Activated naive CD8-positive, alpha-beta T cell treated with anti-CD3 and anti-CD28 coated beads, Interleukin-2, amount 10 ng/mL, durations not matched to agents 7 days and 5 days (primary cell): ENCODE measurements at places on chromosomes 7 and 10. TPM values are rescaled to one million over a fixed set of nuclear protein-coding genes. Genes with fewer than 3 reads are reported as not detected.
A peak's percentile ranks its signal among the peaks of the same experiment; 100 is the strongest.

DNA sequence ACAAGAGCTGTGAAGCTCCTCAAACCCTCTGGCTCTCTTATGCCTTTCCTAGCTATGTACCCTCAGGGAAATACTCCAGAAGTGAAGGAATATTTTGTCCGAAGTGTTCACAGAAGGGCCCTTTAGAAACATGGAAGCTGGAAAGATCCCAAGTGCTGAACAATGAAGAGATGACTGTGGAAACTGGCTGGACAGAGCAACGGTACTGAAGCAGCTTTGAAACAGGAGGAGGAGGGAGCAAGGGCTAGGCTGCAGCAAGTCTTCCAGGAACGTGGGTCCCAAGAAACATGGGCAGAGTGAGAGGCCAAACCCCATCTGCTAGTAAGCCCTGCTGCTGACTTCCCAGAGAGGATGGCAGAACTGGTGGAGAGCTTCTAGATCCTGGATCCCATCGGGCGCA, 3.0 kb upstream of the PSAP start:
- H3K4me3 ChIP-seq = no peak overlapping the region
- H3K27ac ChIP-seq = no peak overlapping the region
- H3K36me3 ChIP-seq = no peaks in the 10 kb centered on the region
- DNase-seq = no peak

GRCh38 chr7:106874076-106874475, 9.0 kb downstream of the PIK3CG start:
- no peak overlapping the region for H3K4me3 ChIP-seq
- peaks cover 75% of the 10 kb centered on the region for H3K36me3 ChIP-seq
- H3K4me1 ChIP-seq = peaks cover 56% of the 10 kb centered on the region
- DNase-seq = no peak
- H3K27me3 ChIP-seq = no peaks in the 10 kb centered on the region

DNA sequence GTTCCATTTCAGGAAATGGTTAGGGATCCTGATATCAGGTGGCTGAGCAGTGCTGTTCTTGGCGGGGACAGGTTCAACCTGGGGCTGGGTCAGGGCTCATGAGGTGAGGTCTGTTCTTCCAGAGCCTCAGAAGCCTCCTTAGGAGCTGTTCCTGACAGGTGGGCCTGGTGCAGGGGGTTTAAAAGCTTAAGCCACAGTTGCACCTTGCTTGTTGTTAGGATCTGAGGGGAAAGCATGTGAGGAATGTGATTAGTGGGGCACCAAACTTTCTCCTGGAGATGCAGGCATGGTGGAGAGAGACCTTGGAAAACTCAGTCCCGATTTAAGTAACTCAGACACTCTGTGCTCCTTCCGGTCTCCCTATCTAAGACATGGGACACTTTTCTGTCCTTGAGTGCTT, 18.7 kb upstream of the CRHR2 start:
- H3K36me3 ChIP-seq = no peaks in the 10 kb centered on the region
- H3K27me3 ChIP-seq = peaks cover 7% of the 10 kb centered on the region
- H3K27ac ChIP-seq = no peak overlapping the region
- peaks cover 5% of the 10 kb centered on the region for H3K4me1 ChIP-seq
- H3K4me3 ChIP-seq = no peak overlapping the region

- H3K27ac ChIP-seq = peak overlapping the region; percentile 79
- H3K27me3 ChIP-seq = no peaks in the 10 kb centered on the region
- peak overlapping the region; percentile 47 for H3K4me3 ChIP-seq
These were observed 1.5 kb downstream of the CALHM1 start for GRCh38 chr10:103457176-103457712.

GRCh38 chr7:2475678-2476015, 551 bp downstream of the GRIFIN start:
- H3K4me3 ChIP-seq = no peak overlapping the region
- DNase-seq = no peak
- H3K27ac ChIP-seq = no peak overlapping the region

- peak overlapping the region; percentile 67 for H3K27ac ChIP-seq
- peak; percentile 31 for DNase-seq
- peaks cover 3% of the 10 kb centered on the region for H3K36me3 ChIP-seq
- peaks cover 9% of the 10 kb centered on the region for H3K4me1 ChIP-seq
- H3K4me3 ChIP-seq = peak overlapping the region; percentile 50
These were observed 1.8 kb downstream of the HOXA10 start for GRCh38 chr7:27172315-27172774.

DNA sequence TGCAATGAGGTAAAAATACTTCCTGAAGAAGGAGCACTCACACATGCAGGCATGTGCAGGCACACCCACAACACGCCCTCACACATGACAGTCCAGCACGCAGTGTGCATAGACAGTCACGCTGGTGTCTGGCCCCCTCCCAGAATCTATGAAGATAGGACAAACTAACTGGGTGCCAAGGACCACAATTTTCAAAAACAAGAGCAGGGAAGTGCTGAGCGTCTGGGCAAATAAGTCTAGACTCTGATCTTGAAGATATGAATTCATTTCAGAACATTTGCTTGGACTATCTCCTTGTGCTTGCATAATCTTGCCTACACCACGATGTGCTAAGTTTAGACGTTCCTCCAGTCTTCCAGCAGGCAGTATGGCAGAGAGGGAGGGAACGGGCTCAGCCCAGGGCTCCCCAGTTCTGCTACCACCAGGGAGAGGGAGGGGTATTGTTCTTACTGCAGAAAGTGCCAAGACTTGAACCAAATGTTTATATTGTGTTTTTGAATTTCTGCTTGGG, 276.5 kb upstream of the KLF6 start:
- H3K36me3 ChIP-seq = no peaks in the 10 kb centered on the region
- H3K27ac ChIP-seq = no peak overlapping the region
- H3K27me3 ChIP-seq = no peaks in the 10 kb centered on the region
- H3K4me1 ChIP-seq = peaks cover 27% of the 10 kb centered on the region
- DNase-seq = no peak
- no peak overlapping the region for H3K4me3 ChIP-seq

- H3K36me3 ChIP-seq = no peaks in the 10 kb centered on the region
- DNase-seq = no peak
- H3K4me1 ChIP-seq = no peaks in the 10 kb centered on the region
- no peaks in the 10 kb centered on the region for H3K27me3 ChIP-seq
- H3K27ac ChIP-seq = no peak overlapping the region
- H3K4me3 ChIP-seq = no peak overlapping the region
These were observed 528.9 kb upstream of the FZD8 start for GRCh38 chr10:36170943-36171501.

DNA sequence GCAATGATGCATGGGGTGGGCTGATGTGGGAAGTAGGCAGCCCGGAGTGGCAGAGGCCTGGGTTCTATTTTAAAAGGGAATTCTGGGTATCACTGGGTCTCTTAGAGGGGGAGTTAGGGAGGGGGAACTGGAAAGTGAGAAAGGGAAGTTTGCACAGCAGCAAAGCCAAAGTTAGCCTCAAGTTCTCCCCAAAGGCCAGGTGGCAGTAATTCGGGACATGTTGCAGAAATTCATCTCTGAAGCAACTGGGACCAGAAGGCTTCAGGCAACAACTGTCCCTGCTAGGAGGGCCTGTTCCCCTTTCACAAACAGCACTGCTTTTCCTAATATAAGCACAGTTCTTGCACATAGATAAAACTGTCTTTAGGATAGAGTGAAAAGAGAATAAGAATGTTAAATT, 67.4 kb downstream of the NOD1 start:
- H3K27me3 ChIP-seq = no peaks in the 10 kb centered on the region
- H3K4me3 ChIP-seq = no peak overlapping the region
- peaks cover 2% of the 10 kb centered on the region for H3K36me3 ChIP-seq
- peaks cover 1% of the 10 kb centered on the region for H3K4me1 ChIP-seq
- DNase-seq = no peak
- H3K27ac ChIP-seq = no peak overlapping the region

DNA sequence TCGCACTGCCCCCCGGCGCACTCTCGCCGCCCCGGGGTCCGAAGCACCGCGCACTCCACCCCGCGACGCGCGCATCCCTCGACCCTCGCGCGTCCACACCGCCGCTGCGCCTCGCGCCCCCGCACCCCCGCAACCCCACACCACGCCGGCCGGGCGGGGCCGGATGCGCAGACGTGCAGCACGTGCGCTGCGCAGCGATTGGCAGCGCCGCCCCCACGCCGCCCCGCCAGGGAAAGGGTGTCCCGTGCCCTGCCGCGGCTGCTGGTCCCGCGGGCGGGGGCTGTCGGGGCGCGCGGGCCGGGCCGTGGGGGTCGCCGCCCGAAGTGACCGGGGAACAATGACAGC, 53.7 kb upstream of the KDM7A start:
- DNase-seq = peak; percentile 86
- H3K4me3 ChIP-seq = peak overlapping the region; percentile 91
- H3K27me3 ChIP-seq = no peaks in the 10 kb centered on the region
- peaks cover 5% of the 10 kb centered on the region for H3K36me3 ChIP-seq

DNA sequence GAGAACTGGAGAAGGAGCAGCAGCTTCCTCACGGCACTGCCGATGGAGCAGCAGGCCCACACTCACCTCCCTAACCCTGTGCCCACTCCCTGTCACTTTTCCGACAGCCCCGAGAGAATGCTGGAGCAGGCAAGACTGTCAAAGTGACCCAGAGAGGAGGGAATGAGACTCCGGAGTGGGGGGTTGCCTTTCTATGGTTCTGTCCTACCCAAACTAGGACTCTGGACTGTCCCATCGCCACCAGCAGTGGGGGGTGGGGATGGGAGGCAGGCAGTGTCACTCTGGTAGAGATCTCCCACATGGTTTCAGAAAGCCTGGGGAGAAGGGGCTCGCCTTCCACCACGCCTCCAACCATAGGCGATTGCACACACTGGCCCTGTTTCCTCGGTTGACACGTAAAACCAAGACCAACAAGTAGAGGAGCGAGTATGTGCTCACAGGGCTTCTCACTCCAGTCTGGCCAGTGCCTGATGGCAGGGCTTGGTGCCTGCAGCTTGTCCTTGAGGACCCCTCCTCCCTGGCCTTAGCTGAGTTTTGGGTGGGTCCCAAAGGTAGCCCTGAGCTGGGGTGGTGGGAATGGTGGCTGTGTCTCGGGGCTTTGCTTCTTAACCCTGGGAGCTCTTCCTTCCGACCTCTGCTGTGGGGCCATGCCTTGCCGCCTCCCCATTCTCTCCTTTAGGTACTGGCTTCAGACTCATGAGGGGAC, 148.5 kb downstream of the PTPN20 start:
- H3K27ac ChIP-seq = no peak overlapping the region
- peaks cover 7% of the 10 kb centered on the region for H3K27me3 ChIP-seq
- H3K4me3 ChIP-seq = no peak overlapping the region

- H3K27me3 ChIP-seq = no peaks in the 10 kb centered on the region
- no peak overlapping the region for H3K4me3 ChIP-seq
- no peak overlapping the region for H3K27ac ChIP-seq
- H3K36me3 ChIP-seq = peaks cover 23% of the 10 kb centered on the region
- DNase-seq = no peak
These were observed 35.3 kb downstream of the TRRAP start for GRCh38 chr7:98913612-98914011.

- no peaks in the 10 kb centered on the region for H3K27me3 ChIP-seq
- no peaks in the 10 kb centered on the region for H3K4me1 ChIP-seq
- no peaks in the 10 kb centered on the region for H3K36me3 ChIP-seq
- H3K27ac ChIP-seq = no peak overlapping the region
- H3K4me3 ChIP-seq = no peak overlapping the region
- no peak for DNase-seq
These were observed 323.8 kb downstream of the GPR158 start for GRCh38 chr10:25498645-25499044.

DNA sequence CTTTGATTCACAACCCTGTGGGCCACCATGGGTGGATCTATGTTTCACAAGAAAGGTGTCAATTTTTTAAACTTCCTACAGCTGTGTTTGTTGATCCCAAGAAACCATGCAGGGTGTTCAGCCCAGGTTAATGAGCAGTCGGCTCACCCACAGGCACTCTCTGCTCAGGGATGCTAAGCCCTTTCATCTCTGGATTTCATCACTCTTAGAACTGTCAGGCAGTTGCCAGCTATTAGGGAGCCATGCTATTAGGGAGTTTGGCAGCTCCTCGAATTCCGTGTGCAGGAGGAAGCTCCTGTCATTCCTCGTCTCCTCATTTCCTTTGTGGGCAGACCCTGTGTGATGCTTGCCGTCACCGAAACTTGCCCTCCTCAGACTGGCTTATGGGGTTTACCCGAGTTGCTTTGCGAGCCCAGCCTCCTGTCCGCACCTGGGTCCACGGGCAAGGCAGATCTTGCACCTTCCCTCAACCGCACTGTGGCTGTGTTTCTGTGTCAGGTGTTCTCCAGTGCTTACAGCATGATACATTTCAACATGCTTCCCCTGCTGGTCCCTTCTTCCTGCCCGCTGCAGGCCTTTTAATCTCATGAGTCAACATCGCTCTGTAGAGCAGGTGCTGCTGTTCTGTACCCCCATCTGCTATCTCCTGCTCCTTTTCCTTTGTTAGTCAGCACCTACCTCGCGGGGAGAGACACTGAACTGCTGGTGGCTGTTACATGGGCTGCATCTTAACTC, 509.8 kb downstream of the SUGCT start:
- peaks cover 2% of the 10 kb centered on the region for H3K36me3 ChIP-seq
- H3K4me1 ChIP-seq = peaks cover 22% of the 10 kb centered on the region
- H3K27me3 ChIP-seq = peaks cover 9% of the 10 kb centered on the region
- DNase-seq = peak; percentile 47

DNA sequence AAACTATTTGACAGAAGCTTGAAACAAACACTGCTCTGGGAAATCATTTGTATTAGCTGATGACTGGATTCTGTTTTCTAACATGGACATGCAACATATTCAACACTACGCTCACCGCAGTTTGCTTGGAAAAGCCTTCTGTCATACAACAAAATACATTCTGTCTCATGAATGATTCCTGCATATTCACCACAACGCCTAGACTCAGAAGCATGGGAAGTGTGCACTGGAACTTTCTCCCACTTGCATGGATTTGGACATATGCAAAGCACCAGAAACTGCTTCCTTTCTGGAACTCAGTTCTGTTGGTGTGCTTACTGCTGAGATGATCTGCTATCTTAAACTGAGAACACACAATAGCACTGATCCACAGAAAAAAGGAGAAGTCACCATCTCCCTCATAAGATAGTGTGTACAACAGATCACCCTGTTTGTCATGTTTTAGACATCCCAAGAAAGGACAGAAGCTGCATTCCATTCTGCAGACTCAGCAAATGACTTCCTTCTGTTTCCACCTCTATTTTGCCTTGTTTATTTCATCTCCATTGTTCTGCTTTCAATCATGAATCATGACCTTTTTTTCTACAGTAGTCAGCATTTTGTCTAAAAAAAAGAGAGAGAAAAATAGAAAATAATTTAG, 115.8 kb downstream of the HTR7 start:
- H3K4me3 ChIP-seq = no peak overlapping the region
- no peaks in the 10 kb centered on the region for H3K36me3 ChIP-seq
- H3K4me1 ChIP-seq = no peaks in the 10 kb centered on the region

GRCh38 chr7:5692112-5692844, 89.2 kb downstream of the RNF216 start:
- DNase-seq = no peak
- H3K36me3 ChIP-seq = peaks cover 24% of the 10 kb centered on the region

KAZALD1 gene
- total RNA-seq = not detected

DENND2A gene
- total RNA-seq = not detected

BLNK gene
- 0.43 TPM for total RNA-seq

CRYGN gene
- total RNA-seq = 0.91 TPM

MAP3K8 gene
- 27.7 TPM for total RNA-seq

CLDN15 gene
- 26.6 TPM for total RNA-seq

GPR15LG gene
- not detected for total RNA-seq

MKI67 gene
- total RNA-seq = 256 TPM

TACC2 gene
- not detected for total RNA-seq

ADAM22 gene
- total RNA-seq = 4.6 TPM
